ENCODE measurements at places on chromosomes 6 and 20.

GRCh38 chr6:37021356-37022129, 16.1 kb downstream of the FGD2 start:
- H3K27ac ChIP-seq: peak overlapping the region; percentile 87
- H3K36me3 ChIP-seq: peaks cover 15% of the 10 kb centered on the region
- H3K4me1 ChIP-seq: peaks cover 54% of the 10 kb centered on the region
- peak; percentile 48 for DNase-seq

GRCh38 chr6:85456782-85457181, 6.9 kb downstream of the NT5E start:
- peaks cover 50% of the 10 kb centered on the region for H3K4me1 ChIP-seq
- no peak overlapping the region for H3K27ac ChIP-seq
- DNase-seq: no peak
- H3K27me3 ChIP-seq: peaks cover 20% of the 10 kb centered on the region
- H3K36me3 ChIP-seq: peaks cover 12% of the 10 kb centered on the region

DNA sequence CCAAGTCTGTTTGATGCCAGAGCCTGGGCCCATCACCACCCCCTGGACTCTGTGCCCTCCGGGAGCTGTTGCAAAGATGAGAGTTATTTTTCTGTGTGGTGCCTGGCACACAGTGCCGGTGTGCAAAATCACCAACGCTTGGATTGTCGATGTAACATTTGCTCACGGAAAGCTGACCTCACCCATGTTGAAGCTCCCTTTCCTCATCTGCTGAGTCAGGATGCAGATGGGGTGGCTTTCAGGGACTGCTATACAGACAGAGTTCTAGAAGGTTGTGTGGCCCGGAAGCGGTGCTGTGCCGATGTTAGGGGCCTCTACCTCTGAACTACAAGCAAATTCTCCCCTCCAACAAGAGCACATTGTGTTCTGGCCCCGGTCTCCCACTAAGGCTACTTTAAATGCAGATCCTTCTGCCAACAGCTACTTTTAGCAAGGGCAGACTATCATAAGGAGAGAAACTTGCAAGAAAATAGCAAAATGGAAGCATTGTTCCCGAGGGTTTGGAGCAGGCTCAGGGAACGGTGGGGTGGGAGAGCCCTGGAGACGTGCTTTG, 34.0 kb downstream of the EYA2 start:
- DNase-seq: no peak
- H3K27me3 ChIP-seq: peaks cover 46% of the 10 kb centered on the region
- no peak overlapping the region for H3K4me3 ChIP-seq
- H3K36me3 ChIP-seq: no peaks in the 10 kb centered on the region
- no peak overlapping the region for H3K27ac ChIP-seq
- H3K4me1 ChIP-seq: no peaks in the 10 kb centered on the region

GRCh38 chr20:32807706-32808105, 12.0 kb upstream of the MAPRE1 start:
- H3K27me3 ChIP-seq: no peaks in the 10 kb centered on the region
- H3K4me3 ChIP-seq: no peak overlapping the region
- DNase-seq: no peak
- H3K4me1 ChIP-seq: no peaks in the 10 kb centered on the region
